NCI-H1105 (cell line): ENCODE measurements at places on chromosomes 6 and 20.

GRCh38 chr6:10271982-10272381 is 142.9 kb downstream of the TFAP2A start:
- peak; percentile 71 for DNase-seq

- DNase-seq: no peak
Measured at GRCh38 chr6:111997853-111998208, 56.1 kb upstream of the CCN6 start.

DNA sequence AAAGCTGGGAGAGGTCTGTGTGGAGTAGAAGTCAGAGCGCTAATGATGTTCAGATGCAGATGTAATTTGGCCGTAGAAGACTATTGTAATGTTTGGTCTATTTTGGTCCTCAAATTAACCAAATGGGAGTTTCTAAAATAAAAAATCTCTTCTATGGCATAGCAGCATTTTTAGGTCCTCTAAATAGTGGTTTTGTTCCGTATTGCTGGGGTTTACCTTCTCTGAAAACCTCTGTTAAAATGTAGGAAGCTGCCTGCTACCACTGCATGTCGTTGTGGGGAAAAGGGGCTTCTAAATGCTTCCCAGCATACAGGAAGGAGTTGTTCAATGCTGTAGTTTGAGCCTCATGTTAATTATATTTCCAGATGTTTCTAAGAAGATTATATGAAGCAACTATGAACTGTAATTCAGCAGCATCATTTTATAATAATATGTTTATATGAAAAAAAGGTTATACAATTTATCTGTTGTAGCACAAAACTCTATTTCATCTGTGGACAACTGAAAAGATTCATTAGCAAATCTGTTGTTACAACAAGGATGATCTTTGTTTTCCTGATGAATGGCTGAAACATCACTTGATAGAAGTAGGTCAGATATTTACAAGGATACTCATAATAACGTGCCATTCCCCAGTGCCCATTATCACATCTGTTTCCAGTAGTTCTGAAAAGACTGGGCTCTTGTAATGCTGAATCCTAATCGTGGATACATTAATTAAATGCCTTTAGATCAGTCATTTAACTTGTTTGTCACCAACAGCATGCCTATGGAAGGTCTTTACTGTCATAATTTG is 256.6 kb downstream of the TBC1D7 start:
- DNase-seq: no peak

- no peak for DNase-seq
Measured at GRCh38 chr6:11744753-11745152, 33.9 kb downstream of the ADTRP start.

DNA sequence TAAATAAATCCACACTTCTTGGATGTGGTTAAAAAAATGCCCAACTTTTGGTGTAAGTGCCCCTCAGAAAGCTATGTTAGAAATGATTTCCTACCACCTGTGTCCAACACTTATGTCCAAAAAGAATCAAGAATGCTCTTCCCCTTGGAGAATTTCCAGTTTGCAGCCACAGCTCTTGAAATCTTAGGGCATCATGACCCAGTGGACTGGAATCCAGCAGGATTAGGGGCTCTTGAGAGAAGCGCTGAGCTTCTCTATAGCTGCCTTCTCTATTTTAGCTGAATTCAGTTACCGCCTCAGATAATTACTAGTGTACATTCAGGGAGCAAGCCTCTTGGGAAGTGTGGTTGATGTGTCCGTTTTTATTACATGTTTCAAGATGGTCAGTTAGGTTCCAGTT is 2.5 kb downstream of the PHACTR1 start:
- DNase-seq: no peak

GRCh38 chr6:93423542-93423941 is 4.2 kb upstream of the EPHA7 start:
- DNase-seq: peak; percentile 66

- DNase-seq: no peak
Measured at GRCh38 chr20:37111926-37112455, 16.2 kb upstream of the RBL1 start.

DNA sequence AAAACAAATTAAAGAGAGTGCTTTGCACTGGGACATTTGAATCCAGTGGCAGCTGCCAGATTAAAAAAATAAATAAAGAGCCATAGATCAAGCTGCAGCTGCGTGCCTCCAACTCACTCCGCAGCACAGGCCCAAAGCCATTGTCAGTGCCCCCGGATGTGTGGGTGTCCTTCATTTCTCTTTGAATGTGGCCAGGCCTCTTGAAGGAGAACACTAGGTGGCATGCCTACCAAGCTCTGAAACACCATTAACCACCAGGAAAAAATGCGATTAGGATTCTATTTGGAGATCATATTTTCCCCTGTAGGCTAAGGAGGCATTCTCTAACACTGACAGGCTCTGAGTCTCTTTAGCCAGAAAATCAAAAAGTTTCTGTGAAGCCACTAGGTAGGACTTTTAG is 549.8 kb downstream of the PRKN start:
- peak; percentile 92 for DNase-seq
